ENCODE measurements at places on chromosomes 12 and 14.

- no peak for DNase-seq
Measured at GRCh38 chr12:57130941-57131340, 2.7 kb downstream of the LRP1 start.

GRCh38 chr12:78446555-78446954, 418.0 kb upstream of the SYT1 start:
- no peak for DNase-seq

DNA sequence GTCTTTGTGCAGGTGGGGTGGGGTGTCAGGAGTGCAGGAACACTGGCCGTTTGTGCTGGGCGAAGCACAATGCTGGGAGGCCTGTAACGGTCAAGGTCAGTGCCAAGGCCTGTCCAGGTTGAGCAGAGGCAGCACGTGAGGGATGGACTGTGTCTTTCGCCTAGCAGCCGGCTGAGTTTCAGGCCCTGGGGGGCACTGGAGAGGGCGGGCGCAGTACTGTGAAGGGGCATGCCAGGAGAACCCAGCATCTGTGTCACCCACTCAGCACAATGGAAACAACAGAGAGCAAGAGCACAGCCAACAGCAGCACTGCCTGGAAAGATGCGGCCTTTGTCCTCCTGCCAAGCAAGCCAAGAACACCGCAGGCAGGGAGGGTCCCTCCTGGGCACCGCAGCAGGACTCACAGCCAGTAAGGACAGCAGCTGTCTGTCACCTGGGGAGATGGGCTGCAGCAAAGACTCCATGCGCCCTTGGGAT, 25.2 kb downstream of the SLC25A47 start:
- no peak for DNase-seq

DNA sequence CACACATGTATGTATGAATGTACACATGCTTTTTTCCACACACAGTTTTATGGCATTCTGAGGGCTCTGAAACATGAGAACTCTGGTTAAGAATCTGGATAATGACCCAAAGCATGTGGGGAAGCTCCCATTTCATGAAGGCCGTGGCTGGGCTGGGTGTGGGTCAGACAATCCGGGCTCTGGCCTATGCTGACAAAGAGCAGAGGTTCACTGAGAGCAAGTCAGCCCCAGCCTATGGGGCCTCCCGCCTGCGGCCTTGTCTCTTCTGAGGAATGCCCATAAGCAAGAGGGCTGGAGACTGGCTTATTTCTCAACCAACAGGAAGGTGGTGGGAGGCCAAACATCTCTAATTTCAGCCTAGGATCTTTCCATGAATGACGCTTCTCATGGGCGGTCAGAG, 8.5 kb downstream of the MYH6 start:
- DNase-seq: no peak

DNA sequence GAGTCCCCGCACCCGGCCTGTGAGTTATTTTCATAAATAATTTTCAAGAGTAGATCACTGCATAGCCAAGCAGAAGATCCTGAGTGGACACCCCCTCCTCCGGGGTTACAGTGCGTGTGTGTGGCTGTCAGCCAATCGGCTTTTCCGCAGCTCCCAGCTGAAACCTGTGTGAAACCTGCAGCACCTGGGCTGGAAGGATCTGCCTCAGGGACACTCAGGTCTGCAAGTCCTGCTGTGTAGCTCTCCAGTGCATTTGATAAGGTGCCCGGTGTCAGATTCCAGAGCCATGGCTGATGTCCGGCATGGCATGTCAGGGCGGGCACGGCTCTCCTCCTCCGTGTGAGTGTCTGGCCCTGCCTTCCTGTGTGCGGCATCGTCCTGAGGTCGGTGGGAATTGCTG, 124.8 kb downstream of the GLT1D1 start:
- no peak for DNase-seq

GRCh38 chr12:75820848-75821578, 210.6 kb downstream of the PHLDA1 start:
- no peak for DNase-seq

DNA sequence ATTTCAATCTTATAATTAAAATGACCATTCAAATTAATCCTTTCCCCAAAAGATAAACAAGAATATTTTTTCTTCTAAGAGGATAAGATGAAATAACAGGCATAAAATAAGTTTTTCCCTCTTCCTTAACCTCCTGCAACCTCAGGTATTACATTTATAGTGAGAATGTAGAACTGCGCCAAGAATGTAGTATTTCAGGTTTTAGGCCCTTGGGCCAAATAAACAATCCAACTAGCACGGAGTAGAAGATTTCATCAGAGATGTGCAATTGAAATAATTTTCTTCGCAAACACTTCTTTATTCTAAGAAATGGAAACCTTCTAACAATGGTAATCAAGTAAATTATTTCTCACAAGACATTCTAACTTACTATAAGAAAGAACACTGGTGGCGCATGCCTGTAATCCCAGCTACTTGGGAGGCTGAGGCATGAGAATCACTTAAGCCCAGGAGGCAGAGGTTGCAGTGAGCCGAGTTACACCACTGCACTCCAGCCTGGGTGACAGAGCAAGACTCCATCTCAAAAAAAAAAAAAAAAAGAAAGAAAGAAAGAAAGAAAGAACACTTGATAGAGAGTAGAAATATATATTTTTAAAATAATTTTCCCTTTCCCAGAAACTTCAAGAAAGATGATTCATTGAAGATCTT, 100.8 kb downstream of the TAOK3 start:
- DNase-seq: no peak

DNA sequence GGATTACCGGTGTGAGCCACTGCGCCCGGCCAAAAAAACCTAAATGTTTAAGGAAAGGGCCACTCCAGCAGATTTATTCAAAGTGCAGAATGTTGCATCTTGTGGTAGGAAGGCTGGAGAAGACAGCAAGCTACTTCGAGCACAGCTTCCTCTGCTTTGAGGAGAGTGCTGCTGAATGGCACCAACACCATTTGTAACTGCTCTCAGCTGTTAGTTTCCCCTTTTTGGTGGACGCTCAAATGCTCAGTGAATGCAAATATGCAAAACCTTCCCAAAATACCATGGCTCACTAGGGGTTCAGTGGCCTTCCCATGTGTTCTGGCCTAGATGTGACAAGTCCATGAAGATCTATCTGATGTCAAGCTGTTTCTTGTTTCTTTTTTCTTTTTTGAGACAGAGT, 2.9 kb upstream of the TDRD9 start:
- DNase-seq: no peak

- DNase-seq: no peak
Measured at GRCh38 chr14:101915871-101916815, 48.2 kb upstream of the DYNC1H1 start.

- DNase-seq: no peak
Measured at GRCh38 chr14:77375973-77376770, 722 bp downstream of the TMED8 start.

GRCh38 chr14:63941023-63941422, 88.2 kb downstream of the SYNE2 start:
- peak; percentile 24 for DNase-seq

GRCh38 chr12:42585154-42585840, 4.2 kb downstream of the PRICKLE1 start:
- DNase-seq: no peak

GRCh38 chr14:71905860-71906259, 26.4 kb upstream of the RGS6 start:
- no peak for DNase-seq

- DNase-seq: no peak
Measured at GRCh38 chr12:49979791-49980190, 7.0 kb downstream of the AQP6 start.

DNA sequence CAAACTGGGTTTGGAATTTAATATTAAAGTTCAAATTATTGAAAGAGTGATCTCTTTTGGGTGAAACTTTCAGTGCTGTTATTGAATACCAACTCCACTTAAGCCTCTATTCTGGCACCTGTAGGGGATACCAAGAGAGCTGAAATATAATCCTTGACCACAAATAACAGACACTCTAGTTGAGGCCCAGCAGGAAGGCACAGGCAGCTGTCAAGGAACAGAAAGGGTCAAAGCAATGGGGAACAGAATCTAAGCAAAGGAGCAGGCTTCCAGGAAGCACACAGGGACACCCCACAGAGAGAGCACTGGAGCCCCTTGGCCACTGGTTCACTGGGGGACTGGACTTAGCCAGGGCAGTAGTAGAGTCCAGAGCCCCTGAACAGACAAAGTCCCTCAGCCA, 120.9 kb upstream of the SFSWAP start:
- no peak for DNase-seq

- DNase-seq: no peak
Measured at GRCh38 chr12:47534695-47535094, 171.1 kb downstream of the RPAP3 start.

- no peak for DNase-seq
Measured at GRCh38 chr12:46388427-46389021, 16.0 kb upstream of the SLC38A2 start.

DNA sequence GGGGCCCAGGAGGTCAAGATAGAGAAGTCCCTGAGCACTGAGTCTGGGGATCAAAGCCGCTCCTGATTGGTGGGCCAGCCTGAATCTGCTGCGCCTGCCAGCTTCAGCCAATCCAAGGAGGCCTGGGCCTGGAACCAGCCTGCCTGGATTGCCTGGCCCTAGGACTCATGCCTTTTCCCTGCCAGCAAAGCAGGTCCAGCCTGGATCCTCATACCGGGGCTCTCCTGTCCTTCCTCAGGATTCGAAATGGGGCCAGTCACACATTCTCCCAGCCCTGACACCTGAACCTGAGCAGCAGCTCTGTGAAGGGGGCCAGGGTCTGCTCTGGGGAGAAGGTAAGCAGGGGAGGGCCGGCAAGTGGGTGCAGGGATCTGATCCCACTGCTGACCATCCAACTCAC, 81.9 kb downstream of the NINJ2 start:
- DNase-seq: no peak

GRCh38 chr14:73283608-73284379, 46.5 kb downstream of the PAPLN start:
- no peak for DNase-seq

DNA sequence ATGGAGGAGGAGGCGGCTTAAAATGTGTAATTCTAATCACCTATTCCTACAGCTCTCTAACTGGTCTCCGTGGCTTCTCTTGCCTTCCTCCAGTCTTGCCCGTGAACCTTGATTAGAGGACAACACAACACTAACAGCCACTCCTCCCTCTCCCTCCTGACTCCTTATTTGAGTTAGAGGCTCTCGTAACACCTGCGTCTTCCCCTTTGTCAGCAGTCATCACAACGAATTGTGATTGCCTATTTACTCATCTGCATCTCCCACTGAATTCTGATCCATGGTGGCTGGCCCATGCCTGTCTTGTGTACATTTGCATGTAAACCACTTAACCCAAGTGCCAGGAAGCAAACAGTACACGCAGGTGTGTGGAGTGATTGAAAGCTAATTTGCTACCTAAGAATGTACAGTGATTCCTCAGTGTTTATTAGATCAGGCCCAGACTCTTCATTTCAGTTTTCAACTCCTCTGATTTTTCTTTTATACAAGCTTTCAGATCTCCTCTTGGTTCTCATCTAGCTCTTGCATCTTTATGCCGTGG, 154.5 kb downstream of the MON2 start:
- DNase-seq: no peak

GRCh38 chr14:103428723-103429556, 43.7 kb downstream of the MARK3 start:
- DNase-seq: peak; percentile 3

GRCh38 chr12:123101526-123101925, 49.4 kb downstream of the PITPNM2 start:
- no peak for DNase-seq

GRCh38 chr12:52003591-52003990, 3.2 kb upstream of the TAMALIN start:
- DNase-seq: no peak

GRCh38 chr14:24279301-24280186, 8.1 kb upstream of the RABGGTA start:
- peak; percentile 70 for DNase-seq

- no peak for DNase-seq
Measured at GRCh38 chr14:65242732-65243134, 140.4 kb upstream of the MAX start.

DNA sequence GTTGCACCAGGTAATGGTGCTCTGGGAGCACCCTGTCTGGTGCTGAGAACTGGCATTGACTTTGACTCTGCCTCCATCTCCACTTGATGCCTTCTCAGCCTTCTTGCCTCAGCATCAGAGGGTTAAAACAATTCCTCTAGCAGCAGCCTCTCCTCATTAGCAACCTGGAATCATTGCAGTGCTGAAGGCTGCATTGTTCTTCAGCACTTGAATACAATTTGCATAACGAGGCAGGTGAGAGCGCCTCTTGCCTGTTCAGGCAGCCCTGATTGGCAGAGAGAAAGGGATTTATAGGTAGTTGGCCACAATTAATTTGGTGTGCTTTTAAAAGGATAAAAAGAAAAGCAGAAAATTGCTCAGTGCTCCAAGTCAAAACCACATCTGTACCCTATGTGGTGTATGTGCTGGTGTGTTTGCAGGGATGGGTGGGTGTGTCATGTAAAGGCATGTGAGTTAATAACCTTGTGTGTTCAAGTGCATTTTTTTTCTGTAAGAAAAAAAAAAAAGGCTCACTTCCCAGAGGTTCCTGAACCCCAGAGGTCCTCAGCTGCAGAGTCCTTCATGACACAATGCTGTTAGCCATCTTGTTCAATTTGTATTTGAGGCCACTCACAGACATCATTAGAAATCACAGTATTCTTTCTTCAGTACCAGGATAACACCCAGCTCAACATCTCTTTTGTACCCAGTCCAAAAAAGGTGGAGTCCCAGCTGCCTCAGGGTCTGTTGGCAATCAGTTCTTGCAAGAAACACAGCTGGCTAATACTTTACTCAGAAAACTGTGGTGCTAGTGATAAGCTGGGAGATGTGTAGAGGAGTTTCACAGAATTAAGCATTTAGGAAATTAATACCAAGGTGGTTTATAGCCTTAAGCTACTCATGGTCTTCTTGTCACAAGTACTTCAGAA, 385.6 kb downstream of the GRIN2B start:
- DNase-seq: no peak

GRCh38 chr12:128592220-128592744, 231.5 kb downstream of the SLC15A4 start:
- no peak for DNase-seq

DNA sequence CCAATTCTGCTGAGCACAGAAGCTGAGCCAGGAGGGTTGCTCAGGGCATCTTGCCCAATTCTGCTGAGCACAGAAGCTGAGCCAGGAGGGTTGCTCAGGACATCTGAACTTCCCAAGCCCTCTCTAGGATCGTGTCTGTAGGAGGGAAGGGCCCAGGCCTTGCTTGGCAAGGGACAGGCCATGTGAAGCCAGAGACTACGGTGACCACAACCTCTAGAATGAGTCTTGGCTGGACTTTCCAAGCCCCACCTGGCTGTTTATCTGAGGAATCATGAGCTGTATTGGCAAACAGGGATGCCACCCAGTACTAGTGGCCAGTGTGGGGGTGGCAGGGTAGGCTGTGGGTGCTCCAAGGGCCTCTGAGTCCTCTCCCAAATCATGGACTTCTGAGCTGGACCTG, 7.7 kb upstream of the SERPINA6 start:
- no peak for DNase-seq
